ENCODE measurements at places on chromosomes 3 and 15.
A peak's percentile ranks its signal among the peaks of the same experiment; 100 is the strongest.

DNA sequence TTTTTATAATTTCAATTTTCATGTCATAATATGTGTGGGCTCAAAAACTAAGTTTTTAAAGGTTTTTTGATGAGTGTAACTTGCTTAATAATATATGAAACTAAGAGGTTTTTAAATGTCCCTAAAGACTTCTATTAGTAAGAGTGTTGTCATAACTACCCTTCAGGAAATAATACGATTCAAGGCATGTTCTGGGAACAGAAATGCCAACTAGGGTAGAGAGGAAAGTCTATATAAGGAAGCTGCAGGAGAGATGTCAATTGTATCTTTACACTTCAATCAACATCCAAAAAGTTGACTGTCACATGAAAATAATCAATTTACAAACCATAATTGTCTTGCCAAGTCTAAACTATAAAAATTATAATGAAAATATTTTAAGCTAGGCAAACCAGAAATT lies 76.3 kb downstream of the SMARCC1 start:
- DNase-seq: no peak

DNA sequence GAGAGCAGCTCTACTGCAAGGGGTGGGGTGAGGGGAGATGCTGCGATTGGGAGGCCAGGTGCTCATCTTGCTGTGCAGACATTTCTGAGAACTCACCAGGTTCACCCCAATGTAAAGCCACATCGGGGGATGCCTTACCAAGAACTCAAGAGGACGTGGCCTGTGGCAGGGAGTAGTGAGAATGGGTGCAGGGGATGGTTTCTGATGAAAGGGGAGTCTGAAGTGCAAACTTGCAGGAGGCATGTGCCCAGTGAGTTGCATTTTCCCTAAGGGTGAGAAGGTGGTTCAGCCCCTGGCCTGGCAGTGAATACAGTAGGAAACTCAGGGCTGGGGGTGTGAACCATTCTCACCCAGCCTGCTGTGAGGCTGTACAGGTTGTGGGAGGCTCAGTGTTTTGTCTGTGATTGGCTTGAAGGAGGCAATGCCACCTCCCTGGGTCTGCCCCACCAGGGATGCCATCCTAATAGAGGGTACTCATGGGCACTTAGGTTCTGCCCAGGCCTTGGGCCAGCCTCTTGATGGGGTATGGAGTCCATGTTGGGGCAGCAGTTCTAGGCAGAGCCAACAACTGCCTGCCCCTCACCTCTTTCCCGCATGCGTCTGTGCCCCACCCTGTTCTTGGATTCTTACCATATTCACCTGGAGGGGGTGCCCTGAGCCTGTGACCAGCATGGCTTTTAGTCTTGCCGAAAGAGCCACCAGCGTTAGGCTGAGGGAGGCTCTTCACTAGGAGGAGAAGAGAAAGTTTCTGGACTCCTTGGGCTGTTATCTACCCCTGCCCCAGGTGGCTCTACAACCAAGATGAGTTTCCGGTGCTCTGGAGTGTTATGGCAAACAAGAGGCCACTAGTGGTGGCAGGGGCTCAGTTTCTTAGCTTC lies 4.5 kb downstream of the HEMK1 start:
- peak; percentile 24 for DNase-seq

DNA sequence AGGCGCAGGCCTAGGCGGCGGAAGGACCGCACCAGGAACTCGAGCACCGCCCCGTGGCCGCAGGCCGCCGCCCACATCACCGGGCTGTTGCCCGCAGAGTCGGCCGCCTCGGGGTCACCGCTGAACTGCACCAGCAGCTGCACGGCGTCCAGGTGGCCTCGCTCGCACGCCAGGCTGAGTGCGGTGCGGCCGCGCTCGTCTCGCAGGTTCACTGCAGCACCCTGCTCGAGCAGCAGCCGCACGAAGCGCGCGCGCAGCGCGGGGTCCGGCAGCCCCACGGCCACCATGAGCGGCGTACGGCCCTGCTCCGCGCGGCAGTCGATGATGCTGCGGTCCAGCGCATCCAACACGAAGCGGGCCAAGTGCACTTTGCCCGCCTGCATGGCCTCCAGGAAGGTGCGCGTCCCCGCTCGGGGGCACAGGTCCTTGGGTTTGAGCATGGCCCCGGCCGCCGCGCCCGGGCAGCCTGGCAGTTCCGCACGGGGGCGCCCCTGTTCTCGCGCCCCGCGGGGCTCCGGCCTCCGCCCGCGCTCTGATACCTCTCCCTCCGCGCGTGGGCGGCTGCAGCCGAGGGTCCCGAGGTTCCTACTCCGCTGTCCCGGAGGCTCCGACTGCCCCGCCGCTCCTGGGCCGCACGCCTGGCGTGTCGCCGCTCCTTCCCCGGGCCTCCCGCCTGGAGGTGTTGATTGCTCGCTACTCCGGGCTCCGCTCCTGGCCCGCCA lies 556 bp downstream of the ANKRD63 start:
- DNase-seq: no peak

DNA sequence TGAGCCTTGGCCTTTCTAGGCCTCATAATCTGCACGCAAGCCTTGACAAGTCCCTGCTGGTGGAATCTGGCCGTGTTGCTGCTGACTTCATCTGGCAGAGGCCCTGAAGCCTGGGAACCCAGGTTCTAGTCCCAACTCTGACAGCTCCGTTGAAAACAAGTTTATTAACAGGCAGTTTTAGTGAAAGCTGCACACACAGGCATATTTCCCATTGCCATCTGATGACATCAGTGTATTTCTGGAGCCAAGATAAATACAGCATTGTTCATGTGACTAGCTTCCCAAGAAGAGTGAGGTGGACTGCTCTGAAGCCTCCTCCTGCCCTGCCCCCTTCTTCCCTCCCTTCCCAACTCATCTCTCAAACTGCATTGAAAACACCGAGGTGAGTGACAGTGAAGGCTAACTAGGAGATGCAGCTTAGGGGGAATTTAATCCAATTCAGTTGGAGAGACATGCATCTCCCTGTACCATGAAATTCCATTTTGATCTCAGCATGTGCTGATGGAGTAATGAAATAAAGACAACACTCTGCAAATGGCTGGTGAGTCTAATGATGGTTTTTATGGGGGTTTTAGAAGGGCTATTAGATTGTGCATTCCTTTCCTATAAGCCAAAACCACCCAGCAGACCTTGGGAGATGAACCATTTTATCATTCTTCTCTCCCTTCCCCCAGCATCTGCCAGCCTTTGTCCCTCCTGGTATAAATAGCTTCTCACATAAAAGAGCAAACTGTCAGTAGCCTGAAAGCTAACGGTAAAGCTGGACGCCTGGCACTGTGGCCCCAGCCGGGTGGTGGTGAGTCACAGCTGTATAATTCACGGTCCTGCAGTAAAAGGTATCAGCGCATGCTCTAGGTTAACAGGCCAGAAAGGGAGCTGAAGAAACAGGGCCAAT lies 38.0 kb downstream of the PRICKLE2 start:
- no peak for DNase-seq

GRCh38 chr3:86988235-86988634 lies 2.7 kb downstream of the VGLL3 start:
- no peak for DNase-seq

DNA sequence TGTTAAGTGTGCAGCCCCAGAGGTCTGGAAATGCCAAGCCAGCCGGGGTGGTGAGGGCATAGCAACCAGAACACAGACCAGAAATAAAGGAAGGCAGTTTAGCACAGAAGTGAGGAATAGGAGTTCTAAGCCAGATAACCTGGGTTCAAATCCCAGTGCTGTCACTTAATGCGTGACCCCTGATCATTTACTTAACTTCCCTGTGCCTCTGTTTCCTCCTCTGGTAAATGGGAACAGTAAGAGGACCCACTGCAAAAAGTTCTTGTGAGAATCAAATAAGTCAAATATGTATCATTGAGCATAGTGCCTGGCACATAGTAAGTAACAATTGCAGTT lies 125.2 kb upstream of the ARHGEF3 start:
- DNase-seq: no peak

DNA sequence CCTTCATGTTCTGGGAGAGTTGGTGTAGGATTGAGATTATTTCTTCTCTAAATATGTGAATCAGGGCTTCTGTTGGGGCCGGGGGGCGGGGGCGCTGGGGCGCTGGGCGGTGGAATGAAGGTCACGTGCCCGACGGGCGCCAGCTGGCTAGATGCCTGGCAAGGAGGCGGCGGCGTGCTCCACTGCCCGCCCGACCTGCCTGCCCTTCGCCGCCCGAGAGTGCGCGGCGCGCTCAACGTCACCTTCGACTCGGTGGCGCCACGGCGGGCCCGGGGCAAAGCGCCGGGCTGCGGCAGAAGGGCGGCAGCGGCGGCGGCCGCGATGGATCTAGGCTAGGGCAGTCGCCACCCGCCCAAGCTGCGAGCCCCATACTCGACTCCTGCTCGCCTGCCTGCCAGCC lies 47.0 kb upstream of the LHFPL4 start:
- DNase-seq: no peak

DNA sequence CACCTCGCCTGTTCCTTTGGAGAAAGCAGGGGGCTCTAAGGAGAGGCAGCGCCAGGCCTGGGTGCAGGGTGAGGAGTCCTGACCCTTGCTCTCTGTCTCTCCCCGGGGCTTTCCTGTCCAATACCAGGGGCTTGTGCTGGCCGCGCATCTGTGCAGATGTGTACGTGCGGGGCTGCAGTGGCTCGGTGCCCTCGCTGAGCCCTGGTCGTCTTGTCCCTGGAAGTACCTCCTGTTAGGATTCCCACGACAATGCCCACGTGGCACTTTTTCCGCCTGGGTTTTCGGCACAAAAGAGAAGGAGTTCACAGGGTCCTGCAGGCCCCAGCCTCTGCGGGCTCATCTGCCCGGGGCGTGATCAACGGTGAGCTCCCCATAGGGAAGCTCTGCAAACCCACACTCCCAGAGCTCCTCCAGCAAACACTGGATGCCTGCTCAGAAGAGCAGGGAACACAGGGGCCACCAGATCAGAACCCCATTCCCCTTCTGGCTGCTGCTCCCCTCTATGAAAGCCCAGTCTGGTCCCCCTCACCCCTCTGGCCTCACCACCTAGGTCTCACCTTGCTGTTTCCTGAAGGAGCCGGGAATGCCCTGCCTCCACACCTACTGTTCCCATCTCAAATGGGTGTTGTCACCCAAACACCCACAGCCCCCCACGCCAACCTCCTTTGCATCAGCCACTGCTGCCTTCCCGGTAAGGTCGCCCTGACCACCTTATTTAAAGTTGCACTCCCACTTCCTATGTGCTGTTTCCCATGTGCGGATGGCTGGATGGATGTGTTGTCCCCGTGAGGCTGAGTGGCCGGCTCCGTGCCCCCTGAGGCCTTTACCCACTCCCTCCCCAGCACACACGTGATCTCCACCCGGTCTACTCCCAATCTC lies 62.6 kb upstream of the PRR20G start:
- no peak for DNase-seq

- DNase-seq: no peak
These were observed 667 bp downstream of the CEMIP start for GRCh38 chr15:80779658-80780415.

DNA sequence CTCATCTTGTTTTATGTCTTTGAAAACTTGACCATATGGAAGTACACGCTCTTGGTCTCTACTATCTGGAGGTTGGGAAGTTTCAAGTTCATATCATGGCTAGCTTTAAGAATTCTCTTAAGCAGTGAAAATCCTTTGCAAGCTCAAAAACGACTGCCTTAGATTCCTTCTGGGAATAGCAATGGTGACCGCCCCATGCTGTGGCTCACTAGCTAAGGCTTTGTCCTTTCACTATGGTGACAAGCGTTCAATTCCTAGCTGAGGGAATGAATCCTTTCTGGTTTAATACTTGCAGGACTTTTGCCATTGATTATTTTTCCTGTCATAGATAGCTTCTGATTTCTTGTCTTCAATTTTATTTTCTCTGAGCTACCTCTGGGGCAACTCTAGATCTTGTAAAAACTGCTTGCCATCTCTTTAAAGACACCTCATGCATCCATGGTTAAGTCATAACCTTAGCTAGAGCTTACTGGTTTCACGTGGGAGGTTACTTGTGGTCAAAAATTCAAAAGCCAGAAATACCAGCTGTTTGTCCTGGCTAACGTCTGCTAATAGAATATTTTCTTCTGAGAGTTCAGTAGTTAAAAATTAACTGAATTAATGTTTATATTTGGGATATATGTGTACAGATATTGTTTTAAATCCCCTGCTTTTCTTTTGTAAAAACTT lies 673.4 kb upstream of the CBLB start:
- DNase-seq: no peak

DNA sequence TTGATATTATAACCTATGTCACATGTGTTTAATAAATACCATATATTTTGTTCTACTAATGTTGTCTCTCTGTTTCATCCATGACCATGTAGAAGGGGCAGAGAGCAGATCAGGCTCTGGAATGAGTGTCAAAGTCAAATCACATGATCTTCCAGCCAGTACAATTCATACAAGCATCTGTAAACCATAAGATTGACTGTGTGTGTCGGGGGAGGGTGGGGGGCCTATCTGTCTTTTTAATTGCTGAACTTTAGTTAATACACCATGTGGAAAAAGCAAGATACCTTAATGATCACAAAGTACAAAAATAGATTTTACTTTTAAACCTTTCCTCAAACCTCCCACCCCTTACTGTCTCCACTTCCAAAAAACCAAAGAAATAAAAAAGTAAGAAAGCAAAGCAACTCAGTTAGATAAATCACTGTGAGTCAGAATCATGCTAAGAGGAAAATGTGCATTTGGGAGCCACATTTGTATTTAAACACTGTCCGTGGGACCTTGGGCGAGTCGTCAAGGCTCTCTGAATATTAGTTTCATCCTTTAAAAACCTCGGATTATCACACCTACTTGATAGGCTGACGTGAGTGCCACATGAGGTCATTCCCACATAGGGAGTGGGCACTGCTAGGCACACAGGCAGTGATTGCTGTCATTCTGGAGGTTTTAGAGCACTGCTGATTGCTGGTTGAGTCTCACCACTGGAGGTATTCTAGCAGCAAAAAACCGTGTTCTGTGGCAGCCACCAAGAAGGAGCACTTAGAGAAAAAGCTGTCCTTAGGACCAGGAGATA lies 21.0 kb upstream of the POLR2M start:
- DNase-seq: no peak

DNA sequence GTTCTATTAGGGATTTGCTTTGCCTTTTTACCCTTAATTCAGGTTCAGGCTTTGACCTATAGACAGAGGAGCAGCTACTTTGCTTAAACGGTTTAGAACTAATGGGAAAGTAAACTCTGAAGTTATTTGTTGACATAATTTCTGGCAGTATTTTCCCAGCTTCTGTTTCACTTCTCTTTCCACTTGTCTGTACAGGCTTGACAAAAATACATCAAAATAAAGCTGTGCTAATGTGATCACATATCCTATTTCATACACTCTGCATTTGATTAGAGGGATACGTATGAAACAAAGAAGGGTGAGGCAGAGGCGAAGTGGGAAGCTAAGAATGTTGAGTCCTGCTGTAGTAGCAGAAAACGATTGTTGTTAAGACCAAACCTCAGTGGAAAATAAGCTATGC lies 389.1 kb upstream of the RARB start:
- DNase-seq: no peak

- no peak for DNase-seq
These were observed 15.5 kb upstream of the NR2F2 start for GRCh38 chr15:96314963-96315362.

- no peak for DNase-seq
These were observed 13.5 kb downstream of the HTR3E start for GRCh38 chr3:184110316-184110725.
